WTC11 (cell line): ENCODE measurements at places on chromosomes 4 and X. TPM values are rescaled to one million over a fixed set of nuclear protein-coding genes. Genes with fewer than 3 reads are reported as not detected.

DNA sequence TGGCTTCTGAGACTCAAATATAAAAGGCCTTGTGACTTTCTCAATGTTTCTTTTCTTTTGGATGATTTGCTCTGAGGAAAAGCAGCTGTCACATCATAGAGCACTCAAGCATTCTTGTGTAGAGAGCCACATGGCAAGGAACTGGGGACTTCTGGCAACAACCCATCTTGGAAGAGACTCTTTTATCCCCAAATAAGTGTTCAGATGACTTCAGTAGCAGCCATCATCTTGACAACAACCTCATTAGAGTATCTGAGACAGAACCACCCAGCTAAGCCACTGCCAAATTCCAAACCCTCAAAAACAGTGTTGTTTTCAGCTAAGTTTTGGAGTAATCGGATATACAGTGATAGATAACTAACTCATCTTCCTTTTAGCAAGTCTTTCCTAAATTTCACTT is 1431.7 kb upstream of the IGFBP7 start:
- no peak for DNase-seq

DNA sequence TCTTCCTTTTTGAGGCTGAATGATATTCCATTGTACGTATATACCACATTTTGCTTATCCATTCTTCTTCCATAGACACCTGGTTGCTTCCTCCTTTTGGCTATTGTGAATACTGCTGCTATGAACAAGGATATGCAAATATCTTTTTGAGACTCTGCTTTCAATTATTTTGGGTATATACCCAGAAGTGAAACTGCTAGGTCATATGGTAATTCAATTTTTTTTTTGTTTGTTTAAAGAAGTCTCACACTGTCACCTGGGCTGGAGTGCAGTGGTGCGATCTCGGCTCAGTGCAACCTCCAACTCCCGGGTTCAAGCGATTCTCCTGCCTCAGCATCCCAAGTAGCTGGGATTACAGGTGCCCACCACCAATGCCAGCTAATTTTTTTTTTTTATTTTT is 75.3 kb downstream of the METTL14 start:
- no peak for DNase-seq

DNA sequence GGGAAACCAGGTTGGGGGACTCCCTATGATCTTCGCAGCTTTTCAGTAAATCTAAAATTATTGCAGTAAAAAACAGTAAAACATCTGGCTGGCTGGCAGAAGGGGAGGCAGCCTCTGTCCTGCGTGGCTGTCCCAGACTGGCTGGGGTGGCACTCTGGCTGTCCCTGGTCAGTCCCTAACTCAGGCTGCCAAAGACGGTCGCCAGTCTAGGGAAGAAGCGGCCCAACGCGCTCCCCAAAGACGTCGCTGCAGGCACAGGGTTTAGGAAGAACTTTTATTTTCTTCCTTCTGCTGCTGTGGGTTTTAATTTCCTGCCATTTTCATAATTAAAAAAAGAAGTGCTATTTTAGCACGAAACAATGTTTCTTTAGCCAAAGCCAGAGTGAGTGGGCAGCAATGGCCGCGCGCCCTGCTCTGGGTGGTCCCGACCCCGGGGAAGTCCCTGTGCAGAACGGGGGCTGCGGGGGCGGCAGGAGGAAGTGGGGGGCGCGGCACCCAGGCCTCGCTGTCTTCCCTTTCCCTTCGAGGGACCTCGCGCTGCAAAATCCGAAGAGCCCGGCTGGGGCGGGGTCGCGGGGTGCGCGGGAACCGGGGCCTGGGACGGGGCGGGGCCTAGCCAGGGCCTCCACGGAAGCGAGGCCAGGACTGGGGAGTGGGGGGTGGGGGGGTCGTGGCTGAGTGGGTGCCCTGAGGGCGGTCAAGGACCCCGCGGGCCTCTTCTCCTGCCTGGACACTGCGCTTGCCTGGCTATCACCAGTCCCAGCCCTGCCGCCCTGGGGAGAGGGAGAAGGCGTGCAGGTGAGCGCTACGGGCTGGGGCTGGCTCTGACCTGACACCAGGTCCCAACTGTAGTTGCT is 6.3 kb upstream of the LETM1 start:
- no peak for DNase-seq

DNA sequence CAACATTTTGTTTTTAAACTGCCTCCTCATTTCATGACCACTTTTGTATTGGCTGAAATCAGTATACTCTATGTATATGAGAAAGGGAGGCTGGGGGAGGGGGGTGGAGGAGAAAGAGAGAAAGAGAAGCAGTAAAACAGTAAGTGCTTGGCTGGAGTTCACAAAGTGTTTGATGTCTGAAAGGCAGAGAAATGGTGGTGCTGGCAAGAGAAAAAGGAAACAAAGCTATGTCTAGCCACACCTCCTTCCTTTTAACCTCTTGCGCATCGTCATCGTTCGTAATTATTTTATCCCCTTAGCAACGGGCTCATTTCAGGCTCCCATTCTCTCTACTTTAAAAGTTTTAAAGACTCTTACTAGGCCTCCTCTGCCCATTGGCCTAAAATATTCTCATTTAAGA is 25.6 kb downstream of the RPA4 start:
- DNase-seq = no peak

GRCh38 chrX:136710325-136710951 is 62.5 kb downstream of the CD40LG start:
- no peak for DNase-seq

DNA sequence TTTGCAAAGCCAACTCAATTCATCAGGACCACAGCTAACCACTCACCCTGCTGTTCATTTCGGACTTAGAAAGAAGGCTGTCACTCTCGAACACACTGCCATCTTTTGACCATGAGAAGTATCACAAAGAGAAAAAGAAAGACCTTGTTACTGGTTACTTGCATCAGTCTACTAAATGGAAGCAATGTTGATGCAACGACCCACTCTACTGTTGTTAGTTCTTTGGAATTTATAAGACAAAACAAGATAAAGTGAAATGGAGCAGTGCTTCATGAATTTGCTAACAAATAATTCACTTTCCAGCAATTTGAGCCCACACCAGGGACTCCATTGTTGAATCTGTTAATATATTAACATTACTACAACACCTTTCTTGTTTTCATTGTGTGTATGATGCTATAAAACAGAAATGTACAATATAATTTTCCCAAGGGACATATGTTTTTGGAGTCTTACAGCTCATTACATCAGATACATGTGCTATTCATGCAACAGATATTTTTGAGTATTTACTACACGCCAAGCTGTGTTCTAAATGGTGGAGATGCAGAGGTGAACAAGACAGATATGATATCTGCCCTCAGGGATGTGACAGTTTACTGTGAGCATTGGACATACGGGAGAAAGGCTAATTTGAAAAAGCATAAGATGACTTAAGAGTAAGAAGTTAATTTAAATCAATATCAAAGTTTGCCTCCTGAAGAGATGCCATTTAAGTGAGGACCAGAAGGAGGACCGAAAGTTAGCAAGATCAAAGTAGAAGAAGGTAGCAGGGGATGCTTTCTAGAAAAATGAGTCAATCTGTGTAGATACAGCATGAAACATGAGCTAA is 87.2 kb downstream of the AREG start:
- DNase-seq = no peak

- no peak for DNase-seq
Observed at GRCh38 chrX:138791551-138791950, 80.0 kb upstream of the FGF13 start.

GRCh38 chrX:69158166-69158980 is 6.9 kb downstream of the PJA1 start:
- peak; percentile 42 for DNase-seq

- no peak for DNase-seq
Observed at GRCh38 chr4:188697243-188697642, 558.0 kb downstream of the TRIML1 start.

DNA sequence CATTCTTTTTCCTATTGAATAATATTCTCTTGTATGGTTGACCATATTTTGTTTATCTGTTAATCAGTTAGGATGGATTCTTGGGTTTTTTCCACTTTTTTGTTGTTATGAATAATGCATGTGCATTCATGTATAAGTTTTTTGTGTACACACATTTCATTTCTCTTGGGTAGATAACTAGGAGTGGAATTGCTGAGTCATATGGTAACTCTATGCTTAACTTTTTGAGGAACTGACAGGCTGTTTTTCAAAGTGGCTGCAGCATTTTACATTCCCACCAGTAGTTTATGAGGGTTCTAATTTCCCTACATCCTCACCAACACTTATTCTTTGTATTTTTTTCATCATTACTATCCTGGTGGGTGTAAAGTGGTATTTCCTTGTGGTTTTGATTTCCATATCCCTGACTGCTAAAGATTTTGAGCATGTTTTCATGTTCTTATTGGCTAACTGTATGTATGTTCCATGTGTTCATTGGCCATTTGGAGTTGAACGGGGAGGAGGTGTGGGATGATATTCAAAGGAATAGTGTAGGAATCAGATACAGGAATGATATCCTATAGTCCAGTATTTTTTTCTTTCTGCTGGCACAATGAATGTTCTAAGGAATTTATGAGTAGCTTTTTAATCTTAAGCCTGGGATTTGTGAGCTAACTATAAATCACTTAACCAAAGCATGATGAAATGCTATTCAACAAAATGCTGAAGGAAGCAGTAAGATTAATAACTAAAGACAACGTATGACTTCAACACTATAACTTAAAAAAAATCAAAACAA is 114.3 kb downstream of the AMELX start:
- DNase-seq = no peak

DNA sequence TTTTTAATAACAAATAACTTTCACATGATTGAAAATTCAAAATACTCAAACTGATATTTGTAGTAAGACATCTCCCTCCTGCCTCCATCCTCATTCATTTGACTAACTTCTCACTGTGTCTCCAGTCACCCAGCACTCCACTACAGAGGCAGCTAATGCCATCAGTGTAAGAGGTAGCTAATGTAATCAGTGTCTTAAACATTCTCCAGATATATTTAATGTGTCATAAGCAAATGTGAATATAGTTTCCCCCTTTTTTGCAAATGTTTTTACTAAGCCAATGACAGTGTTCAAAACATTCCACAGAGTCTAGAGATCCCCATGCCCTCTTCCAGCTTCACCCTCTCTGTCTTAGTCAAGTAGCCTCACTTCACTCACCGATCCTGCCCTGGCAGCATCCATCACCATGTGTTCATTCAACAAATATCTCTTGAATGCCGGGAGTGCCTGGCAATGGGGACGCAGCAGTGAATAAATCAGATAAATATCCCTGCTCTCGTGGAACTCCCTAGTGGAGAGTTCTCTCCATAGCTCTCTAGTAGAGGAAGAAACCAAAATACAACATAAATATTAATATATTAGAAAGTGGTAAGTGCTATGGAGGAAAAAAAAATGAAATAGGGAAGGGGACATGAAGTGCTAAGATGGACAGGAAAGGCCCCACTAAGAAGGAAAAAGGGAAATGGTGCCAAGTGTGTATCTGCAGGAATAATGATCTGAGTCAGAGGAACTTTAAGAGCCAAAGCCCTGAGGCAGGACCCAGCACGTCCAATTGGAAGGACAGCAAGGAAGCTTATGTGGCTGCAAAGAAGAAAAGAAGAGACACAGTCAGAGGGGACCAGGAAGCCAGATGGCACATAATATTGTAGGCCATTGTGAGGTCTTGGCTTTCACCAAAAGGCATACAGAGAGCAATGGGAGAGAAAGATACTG is 18.7 kb downstream of the SCFD2 start:
- no peak for DNase-seq

GRCh38 chrX:19630776-19631707 is 115.7 kb upstream of the MAP3K15 start:
- DNase-seq = no peak

GRCh38 chr4:8045909-8046308 is 106.2 kb upstream of the AFAP1 start:
- DNase-seq = peak; percentile 50

GRCh38 chr4:186739802-186740434 is 16.3 kb upstream of the FAT1 start:
- no peak for DNase-seq

STK32B gene
- 1.2 to 1.9 TPM (median 1.6 TPM) in 3 replicates for total RNA-seq

KLF8 gene
- 10.2 to 11.4 TPM (median 11.1 TPM) in 3 replicates for total RNA-seq

GLRB gene
- total RNA-seq = 0.31 to 1.3 TPM (median 0.71 TPM) in 3 replicates

APBB2 gene
- 43.2 to 49.0 TPM (median 48.5 TPM) in 3 replicates for total RNA-seq

CTAG1B gene
- not detected in 3 replicates for total RNA-seq

STBD1 gene
- total RNA-seq = 1.4 to 2.6 TPM (median 2.0 TPM) in 3 replicates

SRPK3 gene
- not detected in 3 replicates for total RNA-seq

GAGE12E gene
- total RNA-seq = not detected in 3 replicates

BTC gene
- 0.07 TPM in 2 of 3 replicates, not detected in the other for total RNA-seq

ATP2B3 gene
- 0.28 to 0.32 TPM (median 0.30 TPM) in 3 replicates for total RNA-seq

PPARGC1A gene
- total RNA-seq = 1.9 to 2.9 TPM (median 2.0 TPM) in 3 replicates
